ENCODE measurements at places on chromosomes 3 and 15.

- no peak for DNase-seq
Observed at GRCh38 chr15:25783607-25784540, 79.3 kb downstream of the ATP10A start.

DNA sequence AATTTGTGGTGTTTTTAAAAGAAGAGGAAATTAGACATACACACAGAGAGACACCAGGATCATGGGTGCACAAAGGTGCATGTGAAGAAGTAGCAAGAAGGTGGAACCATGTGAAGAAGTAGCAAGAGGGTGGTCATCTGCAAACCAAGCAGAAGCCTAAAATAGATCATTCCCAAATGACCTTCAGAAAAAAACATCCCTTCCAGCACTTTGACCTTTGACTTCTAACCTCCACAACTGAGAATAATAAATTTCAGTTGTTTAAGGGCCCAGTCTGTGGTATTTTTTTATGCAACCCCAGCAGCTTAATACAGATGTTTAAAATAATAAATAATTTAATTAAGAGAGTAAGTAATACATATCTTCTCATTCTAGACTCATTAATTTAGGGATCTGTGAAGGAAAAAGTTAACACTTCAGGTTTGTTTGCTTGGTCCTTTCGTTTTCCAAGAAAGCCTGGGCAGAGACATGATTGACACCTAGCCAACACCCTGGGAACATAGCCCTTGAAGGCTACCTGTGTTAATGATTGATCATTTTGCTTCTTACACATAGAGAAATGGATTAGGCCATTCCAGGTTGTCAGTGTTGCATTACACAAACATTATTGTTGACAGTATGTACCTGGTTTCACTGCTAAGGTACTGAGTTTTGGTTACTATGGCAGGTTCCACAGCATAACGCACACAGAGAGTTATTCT, 1331.2 kb upstream of the GBE1 start:
- DNase-seq: no peak

GRCh38 chr3:32575451-32576113, 4.9 kb upstream of the DYNC1LI1 start:
- no peak for DNase-seq

DNA sequence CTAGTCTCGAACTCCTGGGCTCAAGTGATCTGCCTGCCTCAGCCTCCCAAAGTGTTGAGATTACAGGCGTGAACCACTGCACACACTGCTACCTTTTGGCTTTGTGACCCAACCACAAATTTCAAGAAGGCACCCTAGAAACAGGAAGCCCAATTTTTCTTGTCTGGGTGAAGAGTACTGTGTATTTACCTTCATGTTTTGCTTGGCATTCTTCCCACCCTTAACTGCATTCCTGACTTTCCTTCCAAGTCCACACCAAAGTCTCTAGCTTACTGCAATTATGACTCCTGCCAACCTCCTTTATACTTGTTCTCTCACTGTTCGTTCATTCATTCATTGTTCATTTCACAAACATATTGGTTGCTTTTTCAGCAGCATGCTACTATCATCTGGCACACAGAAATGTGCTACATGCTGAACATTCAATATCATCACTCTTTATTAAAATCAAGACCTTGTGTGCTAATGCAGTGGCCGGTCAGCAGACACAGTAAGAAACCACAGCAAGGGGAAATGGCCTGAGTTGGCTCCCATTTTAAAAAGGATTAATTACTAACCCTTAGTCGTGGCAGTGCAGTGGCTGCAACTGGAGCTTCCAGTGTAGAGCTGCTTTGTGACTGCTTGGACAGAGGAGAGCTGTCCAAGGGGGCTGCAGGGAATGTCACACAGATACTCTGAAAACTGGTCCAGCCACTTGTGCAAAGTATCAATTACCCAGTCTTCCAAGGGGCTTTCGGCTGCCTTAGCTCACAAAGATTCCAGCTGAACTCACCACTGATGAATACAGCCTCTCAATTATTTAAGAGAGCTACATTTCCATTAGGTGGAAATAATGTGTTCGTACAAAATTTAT, 94.0 kb downstream of the ETFA start:
- DNase-seq: no peak

DNA sequence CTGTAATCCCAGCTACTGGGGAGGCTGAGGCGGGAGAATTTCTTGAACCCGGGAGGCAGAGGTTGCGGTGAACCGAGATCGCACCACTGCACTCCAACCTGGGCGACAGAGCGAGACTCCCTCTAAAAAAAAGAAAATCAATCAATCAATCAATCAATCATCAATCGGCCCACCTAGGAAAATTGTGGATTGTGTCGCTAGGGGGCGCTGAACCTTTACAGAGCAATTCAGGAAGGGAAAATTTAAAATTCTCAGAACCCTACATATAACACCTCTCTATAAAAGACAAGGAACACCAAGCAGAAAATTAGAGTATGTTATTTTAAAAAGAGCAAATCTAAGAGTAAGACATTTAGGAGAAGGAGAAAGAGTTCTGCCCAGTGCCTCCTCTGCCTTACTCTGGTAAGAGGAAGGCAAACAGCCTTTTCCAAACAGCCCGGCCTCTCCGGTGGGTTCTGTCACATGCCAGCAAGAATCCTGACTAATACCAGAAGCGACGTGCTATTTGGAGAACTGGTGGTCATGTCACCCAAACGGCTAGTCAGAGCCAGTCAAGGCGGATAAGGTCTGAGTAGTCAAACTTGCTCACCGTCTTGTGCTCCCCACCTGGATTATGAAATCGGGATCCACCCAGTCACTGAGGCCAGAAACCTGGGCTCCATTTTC, 22.3 kb upstream of the SMCO1 start:
- no peak for DNase-seq

GRCh38 chr3:28150465-28151206, 90.8 kb upstream of the CMC1 start:
- DNase-seq: no peak

GRCh38 chr15:43877371-43877770, 50.6 kb downstream of the WDR76 start:
- DNase-seq: no peak

DNA sequence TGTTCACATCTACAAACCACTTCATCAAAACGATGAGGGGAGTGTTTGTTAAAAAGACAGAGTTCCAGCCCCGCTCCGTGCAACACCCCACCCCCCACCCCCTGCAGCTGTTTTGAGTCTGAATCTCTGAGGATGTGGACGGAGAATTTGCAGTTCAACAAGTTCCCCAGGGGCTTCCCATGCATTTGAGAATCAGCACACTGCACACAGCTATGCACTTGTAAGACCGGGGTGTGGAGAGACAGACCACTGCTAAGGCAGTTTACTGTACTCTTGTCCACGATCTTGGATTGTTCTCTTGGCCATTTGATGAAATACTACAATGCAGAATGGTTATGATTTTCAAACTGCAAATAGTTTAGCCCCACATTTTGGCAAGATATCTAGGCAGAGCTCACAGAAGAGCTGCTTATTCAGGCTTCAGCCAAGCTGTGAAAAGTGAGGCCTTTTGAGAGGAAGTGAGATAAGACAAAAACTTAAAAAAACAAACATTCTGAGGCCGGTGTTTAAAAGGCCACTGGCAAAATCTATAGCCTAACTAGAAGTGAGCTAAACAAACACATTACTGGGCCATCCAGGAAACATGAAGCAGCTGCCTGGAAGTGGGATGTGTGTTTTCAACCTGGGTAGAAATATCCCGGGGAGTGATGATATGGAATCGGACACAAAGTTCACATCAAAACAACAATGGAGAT, 308.2 kb upstream of the ADAMTS9 start:
- no peak for DNase-seq

Measured in NCI-H2107 (cell line).